ENCODE measurements at places on chromosomes 1 and 21.
A peak's percentile ranks its signal among the peaks of the same experiment; 100 is the strongest.

DNA sequence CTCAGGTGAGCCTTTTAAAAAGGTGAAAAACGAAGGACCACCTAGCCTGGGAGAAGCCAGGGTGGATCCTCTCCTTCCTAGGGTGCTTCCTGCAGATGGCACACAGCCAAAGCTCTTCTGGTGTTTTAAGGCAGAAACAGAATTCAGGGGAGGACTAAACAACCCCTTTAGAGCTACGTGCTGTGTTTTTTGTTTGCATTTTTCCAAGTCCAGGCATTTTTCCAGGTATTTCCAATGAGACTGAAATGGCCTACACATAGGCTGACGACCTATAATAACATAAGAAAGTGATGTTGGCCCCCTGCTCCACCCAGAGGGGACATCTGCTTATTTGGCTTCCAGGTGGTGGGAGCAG is 83.8 kb downstream of the CAPZB start:
- DNase-seq, result no peak

- DNase-seq, result no peak
Observed at GRCh38 chr1:185281245-185281644, 35.8 kb downstream of the IVNS1ABP start.

- DNase-seq, result peak; percentile 51
Observed at GRCh38 chr1:84078108-84078841, 65.8 kb upstream of the PRKACB start.

- peak; percentile 31 for DNase-seq
Observed at GRCh38 chr1:102588536-102588935, 519.8 kb downstream of the COL11A1 start.

DNA sequence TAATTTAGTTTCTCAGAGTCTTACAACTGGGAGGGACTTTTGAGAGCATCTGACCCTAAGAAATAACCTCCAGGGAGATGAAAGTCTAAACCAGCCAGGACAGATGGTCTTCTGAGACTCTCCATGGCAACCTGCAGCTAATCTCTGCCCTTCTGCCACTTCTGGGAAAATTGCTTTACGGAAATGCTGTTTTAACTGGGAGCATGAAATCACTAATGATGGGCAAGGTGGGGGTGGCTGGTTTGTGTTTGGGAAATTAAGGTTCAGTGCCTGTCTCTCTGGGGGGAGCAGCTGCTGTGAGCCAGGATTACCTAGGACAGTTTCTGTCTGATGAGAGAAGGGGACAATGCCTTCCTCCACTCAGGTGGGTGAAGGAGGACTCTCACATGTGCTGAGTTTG is 33.2 kb downstream of the ROR1 start:
- no peak for DNase-seq

DNA sequence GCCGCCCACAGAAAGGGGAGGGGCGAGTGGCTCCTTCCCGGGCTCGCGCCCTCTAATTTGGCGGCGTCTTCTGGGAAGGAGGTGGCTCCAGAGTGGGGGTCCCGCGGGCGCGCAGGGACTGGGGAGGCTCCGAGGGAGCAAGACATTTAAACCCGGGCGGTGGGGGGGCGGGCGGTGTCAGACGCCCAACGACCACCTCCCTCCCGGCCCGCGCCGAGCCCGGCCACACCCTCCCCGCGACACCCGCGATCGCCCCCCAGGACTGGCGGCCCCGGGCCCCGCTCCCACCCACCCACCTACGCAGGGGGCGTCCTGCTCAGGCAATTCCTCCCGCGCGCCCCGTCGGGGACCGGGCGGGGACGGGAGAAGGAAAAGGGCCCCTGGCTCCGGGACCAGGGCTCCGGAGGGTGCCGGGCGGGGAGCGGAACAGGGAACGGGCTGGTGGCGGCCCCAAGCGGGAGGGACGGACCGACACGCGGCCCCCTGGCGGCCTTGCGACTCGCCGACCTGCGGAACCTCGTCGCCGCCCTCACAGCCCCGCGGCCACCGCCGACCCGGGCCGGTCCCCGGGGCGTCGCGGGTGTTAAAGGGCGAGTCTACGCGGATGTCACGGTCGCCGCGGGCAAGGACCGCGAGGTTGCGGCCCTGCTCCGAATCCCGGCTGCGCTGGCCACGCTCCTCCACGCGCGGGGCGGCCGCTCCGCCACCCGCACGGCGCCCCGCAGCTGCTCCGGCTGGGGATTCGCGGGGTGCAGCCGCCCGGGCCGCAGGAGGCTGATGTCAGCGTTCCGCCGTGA is 94.0 kb upstream of the FMN2 start:
- DNase-seq, result peak; percentile 31

GRCh38 chr1:20698195-20698910 is 19.5 kb downstream of the KIF17 start:
- DNase-seq, result peak; percentile 34

- no peak for DNase-seq
Observed at GRCh38 chr1:13860031-13860430, 160.0 kb downstream of the PRDM2 start.

DNA sequence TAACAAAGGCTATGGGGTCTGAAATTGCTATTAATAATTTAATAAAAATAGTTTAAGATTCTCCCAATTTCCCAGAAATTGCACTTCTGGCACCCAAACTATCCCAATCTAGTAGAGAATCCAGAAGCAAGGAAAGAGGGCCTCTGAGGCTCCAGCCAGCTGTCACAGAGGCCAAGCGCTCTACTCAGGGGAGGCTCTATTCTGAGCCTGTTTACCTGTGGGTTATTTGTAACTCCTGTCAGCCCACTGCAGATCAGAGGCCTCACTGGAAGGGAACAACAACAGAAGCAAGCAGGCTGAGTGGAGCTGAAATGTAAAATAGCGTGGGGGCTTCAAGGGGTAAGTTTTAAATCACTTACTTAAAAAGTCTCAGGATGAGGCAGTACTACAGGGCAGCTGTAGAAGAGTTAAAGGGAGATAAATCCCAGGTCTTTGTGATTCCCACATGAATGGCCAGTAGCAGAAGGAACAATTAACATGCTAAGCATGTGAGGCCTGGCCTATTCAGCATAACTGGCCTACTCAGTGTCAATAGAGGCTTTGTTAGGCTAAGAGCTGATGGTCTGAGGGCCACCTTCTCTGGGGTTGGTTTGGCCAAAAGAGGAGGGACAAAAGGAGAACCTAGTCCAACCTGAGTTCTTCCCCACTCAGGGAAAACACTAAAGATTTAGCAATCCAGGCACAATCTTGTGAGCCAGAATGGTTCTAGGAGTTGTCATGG is 12.8 kb downstream of the ZNF687 start:
- no peak for DNase-seq

DNA sequence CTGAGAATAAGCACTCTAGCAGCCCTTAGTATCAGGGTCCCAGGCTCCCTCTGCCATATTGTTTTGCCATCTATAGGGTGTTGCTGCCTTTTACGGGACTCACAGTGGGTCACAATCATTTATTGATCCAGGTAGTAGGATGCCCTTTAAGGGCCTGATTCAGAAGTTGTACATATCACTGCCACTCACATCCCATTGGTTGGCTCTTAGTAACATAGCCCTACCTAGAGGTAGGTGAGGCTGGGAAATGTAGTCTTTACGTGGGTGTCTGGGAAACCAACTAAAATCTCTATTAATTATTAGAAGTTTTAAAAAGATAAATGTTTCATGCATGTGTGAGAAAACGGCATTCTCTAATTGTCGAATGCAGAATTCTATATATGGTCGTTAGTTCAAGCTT is 78.8 kb upstream of the ATP5PO start:
- no peak for DNase-seq

DNA sequence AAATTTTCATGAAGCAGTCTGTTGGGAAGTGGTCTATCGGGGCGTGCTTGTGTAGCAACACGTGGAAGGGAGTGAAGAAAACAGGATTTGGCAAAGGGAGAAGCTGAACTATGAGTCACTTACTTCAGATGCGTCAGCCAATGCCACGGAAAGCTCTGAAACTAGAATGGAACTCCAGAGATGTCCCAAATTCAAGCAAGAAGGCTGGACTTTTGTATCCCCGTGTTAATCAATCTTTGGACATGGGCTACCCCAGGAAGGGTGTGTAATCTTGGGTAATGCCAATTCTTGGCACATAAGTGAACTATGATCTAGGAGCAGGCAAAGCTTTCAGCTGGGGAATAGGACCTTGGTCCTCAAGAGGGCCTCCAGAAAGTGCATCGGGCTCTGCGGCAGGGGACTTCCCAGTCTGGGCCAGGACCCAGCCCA is 102.6 kb downstream of the ADSS2 start:
- DNase-seq, result peak; percentile 41

GRCh38 chr1:220928725-220929300 is 49.6 kb downstream of the HLX start:
- DNase-seq, result no peak

- DNase-seq, result no peak
Observed at GRCh38 chr1:64864018-64864940, 102.1 kb downstream of the JAK1 start.

- no peak for DNase-seq
Observed at GRCh38 chr1:110607536-110608230, 1.5 kb upstream of the KCNA2 start.

DNA sequence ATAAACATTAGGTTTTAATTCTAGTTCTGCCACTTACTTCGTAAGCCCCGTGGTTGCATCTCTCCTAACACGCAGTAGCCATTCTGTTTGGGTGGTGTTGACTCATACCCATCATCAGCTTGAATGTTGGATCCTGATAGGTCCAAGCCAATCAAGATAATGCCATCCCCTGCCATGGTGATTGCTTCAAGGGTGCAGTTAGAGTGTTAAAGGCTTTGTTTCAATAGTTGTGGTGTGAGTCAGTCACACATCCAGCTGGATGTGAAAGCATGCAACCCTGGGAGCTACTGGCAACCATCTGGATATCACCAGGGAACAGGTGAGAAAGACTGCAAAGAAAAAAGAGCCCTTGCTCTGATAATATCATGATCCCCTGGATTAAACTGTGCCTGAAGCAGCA is 69.1 kb downstream of the OMA1 start:
- peak; percentile 57 for DNase-seq

Data from myocyte (in vitro differentiated cells).